Islet precursor cell (in vitro differentiated cells): ENCODE measurements at places on chromosomes 2 and 18.

- DNase-seq, result peak; percentile 74
Measured at GRCh38 chr18:78986018-78986481, 6.4 kb downstream of the SALL3 start.

GRCh38 chr2:122758967-122759366 lies 1003.5 kb downstream of the TSN start:
- DNase-seq, result no peak

- DNase-seq, result no peak
Measured at GRCh38 chr2:189876271-189876670, 92.0 kb downstream of the PMS1 start.

GRCh38 chr2:220152281-220152935 lies 525.0 kb downstream of the SLC4A3 start:
- DNase-seq, result no peak

GRCh38 chr2:25103287-25103871 lies 61.5 kb downstream of the EFR3B start:
- DNase-seq, result no peak

DNA sequence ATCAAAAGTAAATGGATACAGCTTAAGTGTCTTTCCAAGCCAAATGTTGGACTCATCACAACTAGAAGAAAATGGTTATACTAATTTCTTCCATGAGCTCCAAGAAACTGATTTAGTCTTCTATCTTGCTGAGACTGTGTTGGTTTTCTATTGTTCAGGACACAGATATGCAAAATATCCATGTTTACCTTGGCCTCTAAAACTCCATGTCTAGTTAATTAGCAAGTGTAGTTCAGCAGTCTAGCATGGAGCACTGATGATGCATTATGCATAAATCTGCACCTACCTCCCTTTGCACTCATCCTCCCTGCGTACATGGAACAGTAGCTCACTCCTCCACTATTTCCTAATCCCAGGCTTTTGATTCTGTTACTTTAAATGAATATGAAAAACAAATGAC lies 731.4 kb upstream of the CHAC2 start:
- no peak for DNase-seq

GRCh38 chr2:42844366-42844765 lies 52.0 kb upstream of the HAAO start:
- DNase-seq, result no peak

DNA sequence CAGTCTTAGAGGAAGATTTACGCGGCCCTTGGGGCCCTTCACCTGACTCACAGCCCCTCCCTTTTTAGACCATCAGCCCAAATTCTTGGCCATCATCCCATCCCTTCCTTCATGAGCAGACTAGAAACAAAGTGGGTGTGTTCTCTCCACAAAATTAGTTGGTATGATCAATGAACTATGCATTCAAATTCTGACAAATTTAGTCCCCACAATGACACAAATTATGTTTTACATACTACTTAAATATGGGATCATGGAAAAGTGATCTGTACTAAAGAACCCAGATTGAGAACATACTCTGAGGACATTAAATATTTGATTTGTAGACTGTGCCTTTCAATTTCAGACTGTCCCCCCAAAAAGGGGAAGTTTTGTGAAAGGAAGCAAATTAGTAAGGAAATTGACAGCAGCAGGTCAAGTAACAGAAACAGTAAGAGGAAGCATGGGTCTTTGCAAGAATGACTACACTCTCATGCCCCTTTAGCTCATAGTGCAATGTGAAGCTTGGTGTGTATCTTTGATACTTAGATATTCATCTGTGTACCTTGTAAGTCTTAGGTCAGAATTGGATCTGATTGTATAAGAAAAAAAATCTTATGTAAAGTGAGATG lies 2.2 kb upstream of the MAPRE2 start:
- no peak for DNase-seq

DNA sequence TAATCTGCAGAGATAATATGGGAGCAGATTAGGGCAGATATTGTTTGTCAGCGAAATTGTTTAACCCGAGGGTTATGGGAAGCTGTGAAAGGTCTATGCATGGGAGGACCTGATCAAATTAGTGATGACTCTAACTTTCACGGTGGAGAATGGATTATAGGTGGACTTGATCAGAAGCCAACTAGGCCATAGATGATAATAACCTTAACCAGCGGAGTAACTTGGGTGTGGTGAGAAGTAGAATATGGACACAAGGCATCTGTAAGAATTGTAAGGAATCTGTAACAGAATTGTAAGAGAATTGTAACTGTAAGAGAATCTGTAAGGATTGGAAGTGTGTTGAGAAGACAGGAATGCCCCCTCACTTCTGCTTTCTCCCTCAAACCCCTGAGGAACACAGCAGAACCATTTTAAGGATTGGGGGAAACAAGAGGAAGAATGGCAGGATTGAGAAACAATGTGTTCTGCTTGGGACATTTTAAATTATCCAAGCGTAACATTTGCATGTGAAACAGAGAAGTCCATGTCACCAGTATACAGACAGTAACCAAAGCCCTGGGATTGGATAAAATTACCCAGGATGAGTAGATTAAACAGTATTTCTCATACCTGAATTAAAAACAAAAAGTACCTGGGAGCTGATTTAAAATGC lies 14.9 kb upstream of the SLC39A10 start:
- no peak for DNase-seq

DNA sequence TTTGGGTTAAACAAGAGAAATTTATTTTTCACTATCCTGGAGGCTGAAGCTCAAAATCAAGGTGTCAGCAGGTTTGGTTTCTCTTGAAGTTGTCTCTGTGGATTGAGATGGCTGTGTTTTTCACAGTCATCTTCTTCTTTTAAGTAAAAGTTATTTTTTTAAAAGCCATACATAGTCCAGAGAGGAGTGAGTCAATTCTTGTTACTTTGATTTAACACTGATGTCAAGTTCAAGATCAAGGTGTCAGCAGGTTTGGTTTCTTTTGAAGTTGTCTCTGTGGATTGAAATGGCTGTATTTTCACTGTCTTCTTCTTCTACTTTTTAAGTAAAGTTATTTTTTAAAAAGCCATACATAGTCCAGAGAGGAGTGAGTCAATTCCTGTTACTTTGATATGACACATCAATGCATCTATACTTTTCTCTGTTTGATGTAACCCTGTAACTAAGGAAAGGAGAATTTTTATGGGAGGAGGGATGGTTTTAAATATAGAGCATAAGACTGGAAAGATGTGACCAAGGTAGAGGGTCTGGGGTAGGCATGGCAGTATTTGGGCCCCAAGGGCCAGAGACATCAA lies 22.5 kb upstream of the RASGRP3 start:
- no peak for DNase-seq

GRCh38 chr2:21029519-21029918 lies 14.4 kb downstream of the APOB start:
- DNase-seq, result no peak

DNA sequence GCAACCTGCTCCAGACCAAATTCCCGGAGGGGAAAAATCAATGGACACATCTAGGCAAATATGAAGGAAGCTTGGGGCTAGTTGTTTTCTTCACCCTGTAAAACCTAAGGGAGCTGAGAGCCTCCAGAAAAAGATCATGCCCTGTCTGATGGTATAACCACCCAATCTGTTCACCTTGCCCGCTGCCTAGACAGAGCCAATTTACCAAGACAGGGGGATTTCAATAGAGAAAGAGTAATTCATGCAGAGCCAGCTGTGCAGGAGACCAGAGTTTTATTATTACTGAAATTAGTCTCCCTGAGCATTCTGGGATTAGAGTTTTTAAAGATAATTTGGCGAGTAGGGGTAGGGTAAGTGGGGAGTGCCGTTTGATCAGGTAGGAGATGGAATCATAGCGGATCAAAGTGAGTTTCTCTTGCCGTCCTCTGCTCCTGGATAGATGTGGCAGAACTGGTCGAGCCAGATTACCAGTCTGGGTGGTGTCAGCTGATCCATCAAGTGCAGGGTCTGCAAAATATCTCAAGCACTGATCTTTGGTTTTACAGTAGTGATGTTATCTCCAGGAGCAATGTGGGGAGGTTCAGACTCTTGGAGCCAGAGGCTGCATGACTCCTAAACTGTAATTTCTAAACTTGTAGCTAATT lies 35.1 kb upstream of the B4GALT6 start:
- peak; percentile 87 for DNase-seq

DNA sequence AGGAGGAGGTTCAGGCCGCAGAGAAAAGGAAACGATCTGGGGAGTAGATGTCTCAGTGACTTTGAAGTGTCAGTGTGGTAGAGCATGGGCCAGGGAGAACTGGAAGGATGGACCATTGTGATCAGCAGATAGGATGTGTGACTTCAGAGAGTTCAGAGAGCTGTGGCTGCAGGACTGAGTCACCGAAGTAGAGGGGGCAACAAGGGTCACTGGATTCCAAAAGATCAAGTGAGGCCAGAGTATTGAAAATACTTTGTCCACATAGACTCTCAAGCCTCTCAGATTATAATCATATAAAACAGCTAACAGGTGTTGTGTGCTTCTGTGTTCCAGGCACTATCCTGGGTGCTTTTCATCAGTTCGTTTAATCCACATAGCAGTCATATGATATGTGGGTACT lies 99.4 kb downstream of the CRIM1 start:
- DNase-seq, result no peak

GRCh38 chr2:153497938-153498629 lies 19.5 kb upstream of the RPRM start:
- DNase-seq, result no peak

- no peak for DNase-seq
Measured at GRCh38 chr18:43012951-43013350, 102.5 kb downstream of the RIT2 start.

- DNase-seq, result no peak
Measured at GRCh38 chr2:171180229-171180930, 19.7 kb upstream of the TLK1 start.

DNA sequence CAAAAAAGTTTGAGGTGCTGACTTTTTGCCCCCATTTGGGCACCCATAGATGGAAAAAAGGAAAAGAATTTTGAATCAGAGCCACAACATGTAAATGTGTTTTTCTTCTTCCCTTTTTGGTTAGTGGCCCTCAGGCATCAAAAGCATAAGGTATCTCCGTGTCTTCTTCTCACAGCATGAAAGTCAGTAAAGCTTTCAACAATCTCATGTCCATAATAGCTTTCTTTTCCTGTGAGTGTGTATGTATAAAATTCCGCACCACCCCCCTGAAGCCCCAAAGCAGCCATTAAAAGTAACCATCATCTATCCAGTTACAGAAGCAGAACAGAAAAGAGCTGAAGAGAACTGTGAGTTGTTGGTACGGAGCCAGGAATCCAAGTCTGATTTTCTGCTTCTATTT lies 1539.7 kb upstream of the ACVR2A start:
- no peak for DNase-seq

DNA sequence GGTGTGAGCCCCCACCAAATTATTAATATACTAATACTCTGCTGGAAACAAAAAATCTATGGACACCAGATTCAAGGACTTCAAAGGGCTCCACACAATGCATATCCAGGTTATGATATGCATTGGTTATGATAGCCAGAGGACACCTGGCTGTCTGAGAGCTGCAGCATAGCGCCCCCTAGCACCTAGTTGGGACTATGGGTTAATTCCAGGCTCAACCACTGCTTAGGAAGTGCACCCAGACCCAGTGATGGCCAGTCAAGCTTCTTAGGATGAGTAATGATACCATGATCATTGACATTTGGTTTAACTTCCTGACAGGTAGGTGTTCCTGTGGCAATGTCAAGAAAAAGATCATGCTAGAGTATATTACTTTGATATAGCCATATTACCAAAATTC lies 3.8 kb upstream of the FRZB start:
- DNase-seq, result peak; percentile 70

DNA sequence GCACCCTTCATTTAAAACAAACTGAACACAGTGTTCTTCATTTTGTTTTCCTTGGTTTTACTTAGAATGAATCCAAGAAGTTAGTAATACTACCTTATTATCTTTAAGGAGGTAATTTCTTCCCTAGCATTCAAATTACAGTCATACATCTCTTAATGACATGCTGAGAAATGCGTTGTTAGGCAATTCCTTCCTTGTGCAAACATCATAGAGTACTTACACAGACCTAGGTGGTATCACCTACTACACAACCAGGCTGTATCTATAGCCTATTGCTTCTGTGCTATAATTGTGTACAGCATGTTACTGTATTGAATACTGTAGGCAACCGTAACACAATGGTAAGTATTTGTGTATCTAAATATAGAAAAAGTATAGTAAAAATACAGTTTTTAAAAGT lies 8.4 kb upstream of the CABYR start:
- DNase-seq, result no peak

GRCh38 chr2:152600697-152601096 lies 116.6 kb downstream of the PRPF40A start:
- no peak for DNase-seq

- DNase-seq, result no peak
Measured at GRCh38 chr2:211132573-211132972, 576.2 kb downstream of the CPS1 start.

- DNase-seq, result no peak
Measured at GRCh38 chr18:78971511-78972245, 7.9 kb upstream of the SALL3 start.

DNA sequence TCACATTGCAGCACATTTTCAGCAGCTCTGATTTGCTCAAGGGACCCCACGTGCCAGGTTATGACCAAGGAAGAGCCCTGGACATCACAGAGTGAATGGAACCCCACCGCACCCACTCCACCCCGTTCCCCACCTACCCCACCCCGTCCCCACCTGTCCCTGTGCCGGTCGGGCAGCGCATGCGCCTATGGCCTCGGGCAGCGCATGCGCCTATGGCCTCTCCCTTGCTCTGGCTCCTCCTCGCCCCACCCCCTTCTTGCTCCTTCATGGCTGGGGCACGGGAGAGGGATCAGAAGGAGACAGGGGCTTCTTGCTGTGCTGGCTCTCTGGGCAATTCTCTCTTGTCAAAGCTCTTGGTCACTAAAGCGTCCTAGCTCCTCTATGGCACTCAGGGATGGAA lies 371.8 kb upstream of the HS6ST1 start:
- DNase-seq, result no peak

- DNase-seq, result no peak
Measured at GRCh38 chr2:31811482-31811881, 199.3 kb downstream of the MEMO1 start.

GRCh38 chr18:74155276-74155675 lies 7.0 kb downstream of the TIMM21 start:
- no peak for DNase-seq

DNA sequence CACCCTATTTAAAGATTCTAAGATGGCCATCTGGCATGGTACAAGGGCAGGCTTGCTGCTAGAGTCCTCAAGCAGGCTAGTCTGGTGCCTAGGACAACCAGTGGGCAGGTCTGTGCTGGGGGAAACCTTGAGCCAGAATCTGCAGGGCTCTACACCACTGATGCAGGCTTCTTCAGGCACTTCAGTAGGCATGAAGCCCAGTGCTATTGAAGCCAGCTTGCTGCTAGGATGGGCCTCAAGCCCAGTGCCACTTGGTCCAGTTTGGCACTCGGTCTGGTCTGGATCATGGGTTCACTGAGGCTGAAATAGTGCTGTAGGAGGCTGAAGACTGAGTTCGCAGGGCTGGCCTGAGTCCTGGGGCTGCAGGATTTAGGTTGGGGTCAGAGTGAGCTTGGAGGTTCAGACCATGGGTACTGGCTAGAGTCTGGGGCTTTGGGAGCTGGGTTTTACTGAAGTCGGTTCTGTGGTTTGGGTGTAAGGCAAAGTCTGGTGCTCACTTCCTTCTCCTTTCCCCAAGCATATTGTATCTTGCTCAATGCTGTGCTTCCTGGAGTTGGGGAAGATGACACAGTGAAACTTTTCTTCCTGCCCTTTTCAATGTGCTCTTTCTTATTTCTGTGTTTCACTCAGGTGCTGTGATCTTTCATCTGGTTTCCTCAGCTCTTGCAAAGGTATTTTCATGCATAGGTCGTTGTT lies 41.2 kb downstream of the SP100 start:
- DNase-seq, result no peak

- no peak for DNase-seq
Measured at GRCh38 chr2:3871002-3871401, 167.6 kb downstream of the DCDC2C start.

- no peak for DNase-seq
Measured at GRCh38 chr2:233140978-233141377, 80.8 kb downstream of the INPP5D start.
